DMS153 (cell line): ENCODE measurements at places on chromosomes 12 and 14.

- DNase-seq = no peak
These were observed 23.8 kb upstream of the GOLGA3 start for GRCh38 chr12:132852496-132852895.

DNA sequence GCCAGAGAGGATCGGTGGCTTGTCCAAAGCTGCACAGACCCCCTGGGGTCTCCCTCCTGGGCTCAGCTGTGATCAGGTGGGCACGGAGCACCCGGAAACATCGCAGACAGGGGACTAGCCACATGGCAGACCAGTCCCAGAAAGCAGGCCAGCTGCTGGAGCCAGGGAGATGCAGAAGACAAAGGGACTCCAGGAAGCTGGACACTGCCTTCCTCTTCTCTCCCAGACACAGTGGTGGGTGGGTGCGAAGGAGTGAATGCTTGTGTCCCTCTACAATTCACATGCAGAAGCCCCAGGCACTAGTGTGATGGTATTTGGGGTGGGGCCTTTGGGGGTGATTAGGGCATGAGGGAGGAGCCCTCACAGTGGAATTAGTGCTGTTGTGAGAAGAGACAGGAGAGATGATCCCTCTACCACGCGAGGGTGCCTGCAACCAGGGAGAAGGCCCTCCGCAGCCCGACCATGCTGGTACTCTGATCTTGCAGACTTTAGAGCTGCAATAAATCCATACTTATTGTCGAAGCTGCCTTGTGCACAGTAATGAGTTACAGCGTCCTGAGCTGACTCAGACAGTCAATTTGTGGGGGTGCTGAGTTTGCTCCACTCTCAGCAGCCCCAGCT lies 95.2 kb downstream of the CALM1 start:
- DNase-seq = no peak

DNA sequence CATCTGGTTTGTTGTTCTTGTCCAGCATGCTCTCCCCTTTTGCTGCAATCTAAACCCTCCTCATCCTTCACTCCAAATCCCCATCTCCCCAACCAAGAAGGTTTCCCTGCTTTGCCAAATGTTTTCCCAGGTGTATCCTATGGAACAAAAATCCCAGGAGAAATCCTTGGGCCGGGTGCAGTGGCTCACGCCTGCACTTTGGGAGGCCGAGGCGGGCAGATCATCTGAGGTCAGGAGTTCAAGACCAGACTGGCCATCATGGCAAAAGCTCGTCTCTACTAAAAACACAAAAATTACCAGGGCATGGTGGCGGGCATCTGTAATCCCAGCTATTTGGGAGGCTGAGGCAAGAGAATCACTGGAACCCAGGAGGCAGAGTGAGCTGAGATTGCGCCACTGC lies 5.0 kb downstream of the KSR2 start:
- no peak for DNase-seq

- no peak for DNase-seq
These were observed at the start of gene GALNT9 for GRCh38 chr12:132329036-132329719. GALNT9 (minus strand) TSS chr12:132329589; CDS start chr12:132329203, 386 bp downstream.

DNA sequence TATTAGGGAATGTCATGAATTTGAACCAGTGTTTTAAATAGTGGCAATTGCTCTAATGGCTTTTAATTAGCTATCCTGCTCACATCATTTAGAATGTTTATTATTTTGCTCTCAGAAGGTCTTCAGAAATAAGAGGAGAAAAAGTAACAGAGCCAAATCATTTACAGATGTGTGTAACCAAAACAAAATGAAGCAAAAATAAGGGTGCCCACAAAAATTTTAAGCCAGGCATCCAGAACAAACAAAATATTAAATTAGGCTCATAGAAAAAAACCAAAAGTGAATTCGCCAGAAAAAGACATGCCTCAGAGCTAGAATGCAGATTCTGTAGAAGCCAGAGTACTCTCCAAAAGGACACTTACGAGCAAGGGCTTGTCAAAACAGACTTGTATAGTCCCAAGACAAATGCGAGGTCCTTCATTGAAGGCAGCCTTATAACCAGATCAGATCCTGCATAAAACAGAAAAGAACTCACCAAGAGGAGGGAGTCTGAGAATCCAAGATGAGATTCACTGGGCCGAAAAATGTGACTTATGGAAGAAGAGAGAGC lies 20.2 kb upstream of the SERPINA1 start:
- no peak for DNase-seq

DNA sequence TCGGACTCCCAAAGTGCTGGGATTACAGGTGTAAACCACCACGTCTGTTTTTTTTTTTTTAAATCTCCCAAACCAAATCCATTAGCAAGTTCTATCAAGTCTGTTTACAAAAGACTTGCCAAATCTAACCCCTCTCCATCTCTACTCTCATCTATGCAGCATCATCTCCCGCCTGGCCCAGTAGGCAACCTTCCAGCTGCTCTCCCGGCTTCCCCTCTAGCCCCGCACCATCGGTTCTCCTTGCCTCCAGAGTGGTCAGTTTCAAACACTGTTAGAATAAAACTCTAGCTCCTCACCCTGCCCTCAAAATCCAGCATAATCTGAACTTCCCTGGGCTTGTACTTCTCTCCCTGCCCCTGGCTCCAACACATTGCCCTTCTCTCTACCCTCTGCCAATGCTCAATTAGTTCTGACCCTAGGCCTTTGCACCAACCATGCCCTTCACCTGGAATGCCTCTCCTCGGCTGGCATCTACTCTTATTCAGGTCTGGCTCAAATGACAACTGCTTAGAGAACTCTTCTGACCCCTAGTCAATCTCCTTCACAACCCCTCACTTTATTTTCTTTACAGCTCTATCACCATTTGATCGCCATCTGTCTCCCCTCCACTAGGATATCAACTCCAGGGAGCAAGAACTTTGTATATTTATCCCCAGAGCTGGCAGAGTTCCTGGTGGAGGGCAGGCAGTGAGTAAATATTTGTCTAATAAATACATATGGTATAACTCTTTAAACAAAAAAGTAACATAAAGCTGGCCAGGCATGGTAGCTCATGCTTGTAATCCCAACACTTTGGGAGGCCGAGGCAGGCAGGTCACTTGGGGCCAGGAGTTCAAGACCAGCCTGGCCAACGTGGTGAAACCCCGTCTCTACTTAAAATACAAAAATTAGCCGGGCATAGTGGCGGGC lies 4.9 kb downstream of the WSB2 start:
- peak; percentile 65 for DNase-seq

- peak; percentile 87 for DNase-seq
These were observed at the start of gene SUOX for GRCh38 chr12:55996715-55997534. SUOX (plus strand) TSS chr12:55997276; CDS start chr12:56002222, 4,946 bp downstream.

DNA sequence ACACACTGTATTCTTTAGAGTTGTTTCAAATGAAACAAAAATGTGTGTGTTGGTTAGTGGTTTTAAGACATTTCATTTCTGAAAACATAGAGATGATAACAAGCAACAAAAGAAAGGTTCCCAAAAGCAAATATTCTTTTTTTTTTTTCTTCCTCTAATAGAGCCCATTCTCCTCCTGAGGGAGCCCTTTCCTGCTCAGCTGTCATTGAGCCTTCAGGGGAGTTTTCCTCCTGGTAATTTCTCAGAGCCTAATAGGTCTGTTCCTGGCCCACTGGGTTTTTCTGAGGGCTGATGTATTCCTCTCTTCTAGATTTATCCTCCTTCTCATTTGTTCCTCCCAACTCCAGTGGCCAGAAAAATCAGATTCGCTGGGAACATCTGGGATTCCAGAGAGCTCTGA lies 654.5 kb downstream of the NOVA1 start:
- DNase-seq = no peak

DNA sequence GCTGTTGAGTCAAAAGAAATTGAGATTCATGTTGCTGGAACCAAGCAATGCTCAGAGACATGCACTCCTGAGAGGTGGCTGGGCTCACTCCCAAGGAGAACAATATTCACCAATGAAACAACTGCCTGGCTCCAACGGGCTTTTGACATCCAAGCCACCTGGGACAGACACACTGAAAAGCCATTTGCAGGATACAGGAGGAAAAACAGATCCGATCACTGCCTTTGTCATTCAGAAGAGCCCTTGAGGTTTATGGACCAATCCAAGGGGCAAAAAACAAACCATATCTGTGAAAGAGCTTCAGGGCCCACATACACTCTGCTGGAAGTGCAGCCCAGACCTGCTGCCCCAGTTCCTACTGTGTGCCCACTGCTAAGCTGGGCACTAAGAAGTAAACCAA lies 277.5 kb downstream of the NUAK1 start:
- DNase-seq = peak; percentile 96

DNA sequence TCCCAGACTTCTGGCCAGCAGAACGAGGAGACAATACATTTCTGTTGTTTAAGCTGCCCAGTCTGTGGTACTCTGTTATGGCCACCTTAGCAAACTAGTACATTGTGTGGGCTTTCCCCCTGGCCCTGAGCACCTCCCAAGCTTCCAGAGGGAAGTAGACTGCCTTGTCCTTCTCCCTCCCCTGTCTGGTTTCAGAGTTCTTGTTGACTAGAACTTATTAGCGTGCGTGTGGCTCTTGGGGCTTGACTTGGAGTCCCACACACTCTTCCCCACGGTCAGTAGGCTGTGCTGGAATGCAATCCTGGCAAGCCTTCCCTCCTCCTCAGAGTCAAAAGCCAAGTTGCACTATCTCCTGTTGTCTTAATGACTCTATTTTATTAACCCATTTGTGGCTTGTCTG lies 27.7 kb downstream of the FBLN5 start:
- DNase-seq = no peak

DNA sequence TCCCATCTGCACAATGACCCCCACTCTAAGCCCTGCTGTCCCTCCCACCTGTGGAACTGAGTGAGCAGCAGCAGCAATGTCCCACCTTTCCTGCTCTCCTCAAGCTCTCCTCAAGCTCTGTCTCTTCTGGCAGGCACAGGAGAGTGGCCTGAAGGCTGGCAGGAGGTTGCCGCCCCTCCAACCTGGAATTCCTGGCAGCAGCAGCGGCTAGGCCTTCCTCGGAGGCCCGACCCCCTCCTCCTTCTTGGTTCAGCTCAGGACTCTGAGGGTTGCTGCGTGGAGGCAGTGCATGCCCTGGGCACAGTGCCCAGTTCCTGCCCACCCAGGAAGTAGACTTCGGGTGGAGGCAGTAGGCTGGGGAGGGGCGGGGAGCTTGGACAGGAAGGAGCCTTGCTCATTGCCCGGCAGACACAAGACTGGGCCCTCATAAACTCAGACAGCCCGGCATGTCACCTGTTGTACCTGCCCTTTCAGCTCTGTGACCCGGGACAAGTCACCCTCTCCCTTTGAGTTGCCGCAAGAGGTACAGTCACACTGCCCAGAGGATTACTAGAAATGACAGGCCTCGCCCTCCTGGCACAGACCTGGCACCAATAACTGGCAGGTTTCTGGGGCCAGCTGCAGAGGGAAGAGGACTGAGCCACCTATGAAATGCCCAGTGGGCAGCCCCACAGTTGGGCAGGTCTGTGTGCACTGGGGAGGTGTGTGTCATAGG lies 2.1 kb upstream of the SERPINA1 start:
- no peak for DNase-seq

- DNase-seq = no peak
These were observed 16.0 kb upstream of the KRT86 start for GRCh38 chr12:52258335-52258901.

- peak; percentile 72 for DNase-seq
These were observed 10.0 kb downstream of the NUAK1 start for GRCh38 chr12:106128585-106129328.

- no peak for DNase-seq
These were observed 28.6 kb downstream of the NEK9 start for GRCh38 chr14:75098212-75098611.

DNA sequence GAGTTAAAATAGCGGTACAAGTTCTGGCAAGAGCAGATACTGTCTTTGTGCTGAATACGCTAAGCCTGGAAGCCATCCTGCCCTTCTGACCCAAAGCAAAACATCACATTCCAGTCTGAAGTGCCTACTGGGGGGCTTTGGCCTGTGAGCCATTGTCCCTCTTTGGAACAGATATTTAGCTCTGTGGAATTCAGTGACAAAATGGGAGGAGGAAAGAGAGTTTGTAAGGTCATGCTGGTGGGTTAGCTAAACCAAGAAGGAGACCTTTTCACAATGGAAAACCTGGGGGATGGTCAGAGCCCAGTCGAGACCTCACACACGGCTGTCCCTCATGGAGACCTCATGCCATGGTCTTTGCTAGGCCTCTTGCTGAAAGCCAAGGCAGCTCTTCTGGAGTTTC lies 18.5 kb downstream of the EMP1 start:
- DNase-seq = no peak

- no peak for DNase-seq
These were observed 321.4 kb upstream of the RGS6 start for GRCh38 chr14:71610797-71611196.

- no peak for DNase-seq
These were observed 60.4 kb upstream of the FBRSL1 start for GRCh38 chr12:132429602-132429945.

DNA sequence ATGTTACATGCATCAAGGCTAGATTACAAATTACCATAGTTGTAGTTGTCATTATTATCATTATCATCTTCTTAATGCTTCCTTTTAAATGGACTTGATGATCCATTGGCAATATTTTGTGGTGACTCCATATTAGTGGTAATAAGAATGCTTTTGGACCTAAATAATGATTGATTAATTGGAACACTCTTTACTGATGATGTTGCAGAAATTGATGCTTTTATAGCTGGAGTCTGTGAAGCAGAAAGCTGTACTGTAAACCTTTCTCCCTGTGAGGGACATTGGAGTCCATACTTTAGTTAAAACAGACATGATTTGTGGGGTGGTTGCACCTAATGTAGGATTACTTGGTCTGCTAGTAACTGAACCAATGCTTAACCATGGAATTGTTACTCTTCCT lies 190.4 kb downstream of the ATXN7L3B start:
- DNase-seq = no peak

DNA sequence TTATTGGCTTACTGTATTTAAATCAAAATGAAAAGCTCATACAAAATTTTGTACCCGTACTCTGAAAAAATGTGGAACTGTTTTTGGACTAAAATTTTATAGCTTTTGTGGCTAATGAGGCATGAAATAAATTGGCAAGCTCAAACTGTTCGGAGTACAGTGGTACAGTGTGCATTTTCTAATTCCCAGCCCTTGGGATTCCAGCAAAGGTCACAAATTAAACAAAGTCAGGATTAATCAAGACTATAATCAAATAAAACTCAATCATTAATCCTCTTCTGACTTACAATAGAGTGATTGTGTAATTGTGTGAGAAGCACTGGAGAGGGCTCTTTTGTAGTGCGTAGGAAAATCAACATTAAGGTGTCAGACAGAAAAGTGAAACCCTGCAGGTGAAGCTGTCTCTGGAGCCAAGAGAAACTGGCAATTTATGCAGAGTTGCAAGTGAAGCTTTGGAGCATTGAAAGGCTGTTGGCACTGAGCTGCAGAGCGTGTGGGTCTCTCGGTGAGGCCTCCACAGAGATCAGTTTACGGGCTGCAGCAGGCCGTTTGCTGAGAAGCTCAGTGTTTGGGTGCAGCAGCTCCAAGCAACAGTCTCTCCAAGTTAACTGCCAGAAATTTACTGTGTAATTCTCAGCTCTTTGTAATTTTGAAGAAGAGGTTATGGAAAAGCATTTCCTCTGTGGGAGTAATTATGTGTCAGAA lies 275.9 kb downstream of the FBXL14 start:
- DNase-seq = peak; percentile 95
